Stimulated activated CD8-positive, alpha-beta memory T cell treated with anti-CD3 and anti-CD28 coated beads, Interleukin-7, amount 100 ng/mL, for 4 hours (primary cell): ENCODE measurements at places on chromosomes 16 and 17.
A peak's percentile ranks its signal among the peaks of the same experiment; 100 is the strongest.

- DNase-seq, result no peak
Observed at GRCh38 chr17:82840431-82840831, 609 bp upstream of the ZNF750 start.

GRCh38 chr17:83100853-83101391 lies 21.5 kb downstream of the METRNL start:
- no peak for DNase-seq

GRCh38 chr16:57639172-57639887 lies 10.9 kb downstream of the ADGRG1 start:
- no peak for DNase-seq

DNA sequence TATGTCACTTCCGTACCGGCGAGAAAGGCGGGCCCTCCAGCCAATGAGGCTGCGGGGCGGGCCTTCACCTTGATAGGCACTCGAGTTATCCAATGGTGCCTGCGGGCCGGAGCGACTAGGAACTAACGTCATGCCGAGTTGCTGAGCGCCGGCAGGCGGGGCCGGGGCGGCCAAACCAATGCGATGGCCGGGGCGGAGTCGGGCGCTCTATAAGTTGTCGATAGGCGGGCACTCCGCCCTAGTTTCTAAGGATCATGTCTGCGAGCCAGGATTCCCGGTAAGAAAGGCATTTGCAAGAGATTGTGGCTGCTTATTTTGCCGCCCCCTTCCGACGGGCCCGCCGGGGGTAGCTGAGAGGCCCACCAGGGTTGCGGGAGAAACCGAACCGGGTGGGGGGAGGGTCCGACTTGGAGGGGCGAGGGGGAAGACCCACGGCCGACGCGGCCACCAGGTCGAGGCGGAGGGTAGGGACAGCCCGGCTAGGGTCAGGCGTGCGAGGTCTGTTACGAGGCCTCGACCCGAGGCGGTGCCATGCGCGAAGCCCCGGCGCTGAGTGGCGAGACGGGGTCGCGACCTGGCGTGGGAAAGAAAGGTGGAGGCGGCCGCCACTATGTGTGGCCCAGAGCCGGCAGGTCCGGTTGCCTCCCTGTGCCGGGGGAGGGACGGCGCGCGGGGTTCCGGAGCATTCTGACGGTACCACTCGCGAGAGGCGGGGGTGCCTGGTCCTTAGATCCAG lies 6.7 kb upstream of the CD68 start:
- peak; percentile 99 for DNase-seq

- no peak for DNase-seq
Observed at GRCh38 chr16:24165273-24165672, 90.9 kb upstream of the CACNG3 start.

DNA sequence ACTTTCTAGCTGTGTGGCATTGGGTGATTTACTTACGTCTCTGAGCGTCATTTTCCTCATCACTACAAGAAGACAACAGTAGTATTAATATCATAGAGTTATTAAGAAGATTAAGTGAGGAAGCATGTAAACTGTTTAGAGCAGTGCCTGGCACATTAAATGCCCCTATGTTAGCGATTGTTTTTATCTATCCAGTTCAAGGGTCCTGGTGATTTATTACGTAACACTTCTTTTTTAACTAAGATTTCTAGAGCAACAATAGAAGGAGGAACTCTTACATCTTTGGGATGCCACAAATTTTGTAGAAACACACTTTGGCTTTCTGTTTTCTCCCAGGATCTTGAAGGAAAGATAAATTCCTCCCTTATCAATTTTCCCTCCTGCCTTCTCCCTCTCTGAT lies 3.3 kb upstream of the GAS7 start:
- DNase-seq, result no peak

DNA sequence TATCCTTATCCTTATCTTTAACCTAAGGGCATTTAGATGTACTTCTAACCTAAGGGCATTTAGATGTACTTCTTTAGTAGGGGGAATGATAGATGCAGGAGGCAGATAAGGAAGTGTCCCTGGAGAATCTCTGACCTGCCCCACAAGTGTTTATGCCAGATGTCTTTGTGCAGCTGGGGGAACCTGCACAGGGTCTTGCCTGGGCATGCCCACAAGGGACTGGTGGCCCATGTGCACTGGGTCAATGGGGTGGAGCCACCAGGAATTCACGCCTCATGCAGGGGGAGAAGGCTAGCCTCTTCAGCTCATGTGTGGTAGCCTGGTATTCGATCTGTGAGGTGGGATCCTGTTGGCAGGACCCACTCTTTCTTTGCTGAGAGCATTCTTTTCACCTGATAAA lies 38.0 kb downstream of the CA10 start:
- DNase-seq, result no peak

DNA sequence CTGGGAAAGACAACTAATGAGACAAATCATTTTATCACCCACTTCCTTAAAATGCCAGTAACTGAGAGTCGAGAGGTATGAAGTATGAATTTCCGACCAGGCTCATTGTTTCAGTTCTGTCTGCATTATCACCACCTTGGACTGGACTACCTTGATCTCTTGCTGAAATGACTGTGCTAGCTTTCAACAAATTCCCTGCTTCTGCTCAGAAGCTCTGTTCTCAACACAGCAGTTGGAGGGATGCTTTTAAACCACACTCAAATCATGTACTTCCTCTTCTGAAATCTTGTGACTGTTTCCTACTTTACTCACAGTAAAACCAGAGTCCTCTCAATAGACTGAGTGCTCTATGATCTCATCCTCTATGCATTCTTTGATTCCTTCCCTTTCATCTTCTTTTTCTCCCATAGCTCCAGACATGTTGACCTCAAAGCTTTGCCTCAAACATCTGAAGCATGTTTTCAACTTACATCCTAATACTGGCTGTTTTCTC lies 195.8 kb downstream of the KCNJ2 start:
- no peak for DNase-seq

DNA sequence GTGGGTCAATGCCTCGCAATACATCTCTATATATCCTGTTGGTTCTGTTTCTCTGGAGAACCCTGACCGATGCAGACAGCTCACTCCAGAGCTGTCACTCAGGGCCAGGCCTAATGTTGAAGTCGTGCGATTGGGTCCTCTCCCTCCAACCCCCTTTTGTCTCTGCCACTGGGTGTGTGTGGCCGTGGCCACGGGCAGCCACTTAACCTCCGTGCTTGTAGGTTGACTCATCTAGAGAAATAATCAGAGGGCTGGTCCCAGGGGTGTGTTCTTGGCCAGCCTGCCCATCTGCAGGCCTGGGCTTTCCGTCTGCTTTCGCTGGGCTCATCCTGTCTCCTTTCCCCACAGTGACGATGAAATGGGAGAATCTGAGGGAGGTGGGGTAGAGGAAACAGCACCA lies 7.4 kb downstream of the ADAD2 start:
- DNase-seq, result no peak

DNA sequence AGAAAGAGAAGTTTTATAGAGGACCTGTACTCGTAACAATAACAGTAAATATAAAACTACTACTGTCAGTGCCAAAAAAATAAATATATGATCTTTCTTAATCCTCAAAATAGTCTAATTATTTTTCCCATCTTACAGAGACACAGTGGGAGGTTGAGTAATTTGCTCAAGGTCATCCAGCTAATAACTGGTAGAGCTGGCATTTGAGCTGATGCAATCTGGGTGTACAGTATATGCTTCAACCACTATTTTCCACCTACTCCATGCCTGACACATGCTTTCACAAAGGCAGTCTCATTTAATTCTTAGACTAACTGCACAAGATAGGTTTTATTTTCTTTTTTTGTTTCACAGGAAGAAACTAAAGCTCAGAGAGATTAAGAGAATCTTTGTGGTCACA lies 33.6 kb downstream of the PIGL start:
- DNase-seq, result no peak

DNA sequence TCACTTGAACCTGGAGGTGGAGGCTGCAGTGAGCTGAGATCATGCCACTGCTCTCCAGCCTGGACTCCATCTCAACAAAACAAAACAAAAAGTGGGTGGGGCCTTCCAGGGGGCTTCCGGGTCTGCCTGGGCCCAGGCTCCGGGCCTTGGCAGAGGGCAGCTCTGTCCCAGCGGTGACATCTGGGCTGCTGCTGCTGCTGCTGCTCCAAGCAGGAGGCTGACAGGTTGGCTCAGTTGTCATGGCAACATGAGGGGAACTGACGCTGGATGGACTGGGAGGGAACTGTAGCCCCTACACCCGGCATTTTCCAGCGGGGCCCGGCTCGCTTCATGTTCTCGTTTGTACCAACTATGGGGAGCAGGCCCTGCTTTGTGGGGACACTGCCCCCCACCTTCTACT lies 4.0 kb downstream of the BAIAP3 start:
- no peak for DNase-seq
